ENCODE measurements at places on chromosomes 4 and X. TPM values are rescaled to one million over a fixed set of nuclear protein-coding genes. Genes with fewer than 3 reads are reported as not detected.

Gene VCX3A
- total RNA-seq: not detected

Gene HTRA3
- total RNA-seq: 14.4 TPM

Gene H2BW2
- not detected for total RNA-seq

Gene PDGFRA
- total RNA-seq: 0.63 TPM

Gene STS
- total RNA-seq: 2.3 TPM

Gene FREM3
- not detected for total RNA-seq
